AML-193 (cell line): ENCODE measurements at places on chromosomes 4 and X.
A peak's percentile ranks its signal among the peaks of the same experiment; 100 is the strongest.

DNA sequence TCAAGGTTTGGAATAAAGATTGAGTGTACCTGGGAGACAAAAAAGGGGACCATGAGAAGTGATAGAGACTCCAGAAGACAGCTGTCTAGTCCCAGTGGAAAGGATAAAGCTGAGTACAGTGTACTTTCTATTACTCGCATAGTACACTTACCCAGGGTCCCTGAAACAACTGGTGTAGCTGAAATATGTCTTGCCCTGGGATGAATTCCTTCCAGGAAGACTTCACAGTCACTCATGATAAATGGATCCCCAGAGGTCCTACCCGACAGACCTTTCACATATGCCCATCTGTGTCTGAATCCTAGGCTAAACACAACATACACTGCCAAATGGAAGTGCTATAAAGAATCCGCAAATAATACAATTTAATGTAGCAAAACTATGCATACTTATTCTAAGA lies 48.2 kb upstream of the SPANXN1 start:
- DNase-seq = no peak

GRCh38 chr4:42280327-42281095 lies 116.8 kb upstream of the SHISA3 start:
- DNase-seq = peak; percentile 27

DNA sequence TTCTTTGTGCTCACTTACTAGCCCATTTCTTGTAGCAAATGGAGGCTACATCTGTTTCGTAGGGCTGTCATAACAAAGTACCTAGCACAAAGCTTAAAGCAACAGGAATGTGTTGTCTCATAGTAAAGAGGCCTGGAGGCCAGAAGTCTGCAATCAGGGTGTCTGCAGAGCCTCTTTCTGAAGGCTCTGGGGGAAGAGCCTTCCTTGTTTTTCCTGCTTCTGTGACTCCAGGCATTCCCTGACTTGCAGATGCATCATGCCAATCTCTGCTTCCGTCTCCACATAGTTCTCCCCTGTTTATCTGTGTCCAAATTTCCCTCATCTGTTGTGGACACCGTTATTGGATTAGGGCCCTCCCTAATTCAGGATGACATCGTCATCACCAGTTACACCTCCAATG lies 67.1 kb downstream of the SHROOM2 start:
- DNase-seq = no peak

- DNase-seq = no peak
Observed at GRCh38 chrX:105610411-105610810, 211.9 kb upstream of the NRK start.

- DNase-seq = no peak
Observed at GRCh38 chr4:71520850-71521249, 182.0 kb downstream of the SLC4A4 start.

GRCh38 chrX:54745676-54746075 lies 52.4 kb downstream of the ITIH6 start:
- DNase-seq = no peak

- no peak for DNase-seq
Observed at GRCh38 chr4:48752726-48753125, 27.4 kb downstream of the FRYL start.

- no peak for DNase-seq
Observed at GRCh38 chr4:172207258-172207657, 394.1 kb downstream of the GALNTL6 start.

- DNase-seq = no peak
Observed at GRCh38 chr4:158812543-158812942, 43.7 kb downstream of the FNIP2 start.

DNA sequence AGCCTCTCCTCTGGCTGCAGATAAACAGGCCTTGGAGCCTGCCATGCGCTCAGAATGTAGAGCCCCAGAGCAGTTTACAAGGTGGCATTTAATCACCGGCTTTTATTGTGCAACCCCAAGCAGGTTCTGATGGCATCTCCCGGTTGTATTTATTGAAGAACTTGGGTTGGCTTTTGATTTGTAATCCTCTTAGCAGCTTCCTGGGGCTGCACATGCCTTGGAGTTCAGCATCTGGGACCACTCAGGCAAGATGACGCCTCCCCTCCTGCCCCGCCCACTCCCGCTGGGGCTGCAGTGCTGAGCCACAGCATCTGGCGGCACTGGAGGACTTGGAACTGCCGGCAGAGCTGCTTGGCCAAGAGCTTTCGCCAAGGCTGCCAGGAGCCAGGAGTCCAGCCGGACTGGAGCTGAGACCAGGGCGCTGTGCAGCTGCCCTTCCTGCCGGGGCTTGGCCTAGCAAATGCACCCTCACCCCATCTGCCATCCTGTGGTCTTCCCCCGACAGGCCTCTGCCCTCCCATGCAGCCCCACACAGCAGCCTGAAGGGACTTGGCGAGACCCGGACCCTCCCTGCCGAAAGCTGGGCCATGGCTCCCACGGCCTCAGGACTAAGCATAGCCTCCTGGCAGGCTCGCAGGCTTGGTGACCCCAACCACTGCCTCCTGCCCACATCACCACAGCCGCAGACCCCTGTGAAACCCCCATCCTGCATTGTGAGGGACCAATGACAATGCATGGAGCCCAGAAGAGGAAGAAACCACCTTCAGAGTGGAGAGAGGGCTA lies 5.4 kb downstream of the HTRA3 start:
- DNase-seq = no peak

DNA sequence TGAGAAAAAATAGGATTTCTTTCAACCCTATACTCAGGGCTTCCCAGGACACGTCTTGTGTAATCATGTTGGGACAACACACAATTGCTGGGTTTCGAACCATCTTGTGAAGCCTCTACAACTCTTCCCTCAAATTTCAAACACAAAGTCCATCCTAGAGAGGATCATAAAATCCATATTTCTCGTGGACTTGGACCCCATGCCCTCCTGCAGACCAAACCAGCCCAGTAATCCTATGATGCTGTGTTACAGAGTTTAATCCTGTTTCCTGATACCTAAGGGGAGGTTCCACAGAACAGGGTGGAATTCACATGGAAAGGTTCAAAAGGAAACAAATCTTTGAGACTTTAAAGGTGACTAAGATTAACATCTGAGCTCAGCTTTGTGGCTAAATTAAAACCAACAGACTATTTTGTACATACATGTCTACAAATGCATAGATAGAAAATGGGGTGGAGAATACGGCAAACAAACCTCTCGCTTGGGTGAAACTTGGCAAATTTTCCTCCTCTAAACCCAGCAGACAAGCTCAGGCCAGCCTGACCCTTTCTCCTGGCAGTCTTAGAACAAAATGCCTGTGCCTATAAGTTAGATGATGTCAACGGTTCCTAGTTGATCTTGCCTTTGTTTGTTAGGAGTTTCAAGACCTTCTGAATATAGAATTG lies 38.1 kb downstream of the EGFL6 start:
- no peak for DNase-seq

- DNase-seq = peak; percentile 22
Observed at GRCh38 chrX:65697211-65697641, 29.8 kb downstream of the MSN start.

DNA sequence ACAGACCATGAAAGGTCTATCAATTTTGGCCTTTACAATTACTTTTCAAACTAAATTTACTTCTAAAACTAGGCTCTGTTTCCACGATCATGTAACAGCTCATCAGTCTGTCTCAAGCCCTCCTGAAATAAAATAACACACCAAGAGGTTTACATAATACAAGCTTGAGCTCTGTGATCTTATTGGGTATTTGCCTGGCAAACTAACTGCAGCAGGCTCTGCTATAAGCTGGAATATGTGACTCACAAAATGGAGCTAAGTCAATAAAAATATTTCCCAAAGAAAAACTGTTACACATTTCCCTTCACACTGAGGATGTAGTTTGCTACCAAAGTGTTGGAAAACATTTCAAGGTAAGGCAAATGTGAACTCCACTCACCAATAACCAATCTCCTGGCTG lies 94.7 kb upstream of the GPM6B start:
- no peak for DNase-seq

DNA sequence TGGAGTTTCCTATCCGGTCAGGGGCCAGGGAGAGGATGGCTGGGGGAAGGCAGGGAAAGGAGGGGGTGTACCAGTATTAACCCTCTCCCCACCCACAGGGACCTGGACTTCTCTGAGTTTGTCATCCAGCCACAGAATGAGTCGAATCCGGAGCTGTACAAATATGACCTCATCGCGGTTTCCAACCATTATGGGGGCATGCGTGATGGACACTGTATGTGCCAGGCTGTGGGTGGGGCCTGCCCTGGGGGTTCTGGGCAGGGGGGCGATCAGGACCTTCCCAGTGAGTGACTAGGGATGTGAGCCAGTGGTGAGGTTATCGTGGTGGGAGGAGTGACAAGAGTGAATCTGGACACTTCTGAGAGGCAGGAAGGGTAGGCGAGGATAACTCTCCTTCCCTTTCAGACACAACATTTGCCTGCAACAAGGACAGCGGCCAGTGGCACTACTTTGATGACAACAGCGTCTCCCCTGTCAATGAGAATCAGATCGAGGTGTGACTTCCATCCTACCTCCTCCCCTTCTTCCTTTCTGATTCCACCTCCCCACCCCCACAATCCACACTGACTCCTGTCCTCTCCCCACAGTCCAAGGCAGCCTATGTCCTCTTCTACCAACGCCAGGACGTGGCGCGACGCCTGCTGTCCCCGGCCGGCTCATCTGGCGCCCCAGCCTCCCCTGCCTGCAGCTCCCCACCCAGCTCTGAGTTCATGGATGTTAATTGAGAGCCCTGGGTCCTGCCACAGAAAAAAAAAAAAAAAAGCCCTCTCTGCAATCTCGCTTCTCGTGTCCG lies 14.6 kb downstream of the USP11 start:
- DNase-seq = no peak

DNA sequence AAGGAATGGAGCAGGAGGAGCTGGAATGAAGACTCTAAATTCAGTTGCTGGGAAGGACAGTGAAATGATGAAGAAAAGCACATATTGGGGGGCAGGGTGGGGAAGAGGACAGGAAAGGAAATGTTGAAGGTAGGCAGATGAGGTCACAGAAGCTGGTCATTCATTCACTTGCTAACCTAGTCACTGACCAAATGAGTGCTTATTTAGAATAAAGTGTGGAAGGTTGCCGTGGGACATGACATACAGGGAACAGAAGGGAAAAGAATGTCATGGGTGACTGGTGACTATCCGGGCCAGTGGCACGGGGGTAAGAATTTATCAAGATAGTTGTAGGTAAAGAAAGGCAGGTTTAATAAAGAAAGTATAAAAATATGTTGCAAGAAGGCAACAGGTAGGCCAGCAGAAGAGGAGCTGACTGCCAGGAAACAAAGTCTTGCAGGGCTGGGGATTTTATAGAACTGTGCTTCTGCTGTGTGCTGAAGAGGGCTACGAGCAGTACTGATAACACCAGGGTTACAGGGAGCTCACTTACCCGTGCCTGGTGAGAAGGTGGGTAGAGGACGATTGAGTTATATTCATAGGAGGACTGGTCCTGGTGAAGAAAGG lies 31.9 kb upstream of the TLR3 start:
- DNase-seq = no peak

GRCh38 chrX:116379854-116380253 lies 56.6 kb upstream of the SLC6A14 start:
- DNase-seq = no peak

DNA sequence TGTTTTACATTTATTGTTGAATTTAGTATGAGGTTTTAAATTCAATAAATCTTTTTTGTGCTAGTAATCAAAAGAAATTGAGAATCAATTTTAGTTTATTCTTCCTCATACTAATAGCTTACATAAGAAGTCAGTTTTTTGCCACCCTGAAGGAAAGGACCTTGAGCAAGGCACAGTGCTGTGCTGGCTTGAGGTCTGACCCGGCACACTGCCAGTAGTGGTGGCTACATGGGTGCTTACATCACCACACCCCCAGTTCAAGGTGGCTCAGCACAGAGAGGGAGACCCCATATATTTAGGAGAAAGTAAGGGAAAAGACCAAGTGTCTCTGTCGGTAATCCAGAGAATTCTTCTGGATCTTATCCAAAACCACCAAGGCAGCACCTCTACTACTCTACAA lies 86.0 kb upstream of the LANCL3 start:
- no peak for DNase-seq

GRCh38 chrX:21960569-21961541 lies 20.3 kb downstream of the SMS start:
- DNase-seq = no peak

DNA sequence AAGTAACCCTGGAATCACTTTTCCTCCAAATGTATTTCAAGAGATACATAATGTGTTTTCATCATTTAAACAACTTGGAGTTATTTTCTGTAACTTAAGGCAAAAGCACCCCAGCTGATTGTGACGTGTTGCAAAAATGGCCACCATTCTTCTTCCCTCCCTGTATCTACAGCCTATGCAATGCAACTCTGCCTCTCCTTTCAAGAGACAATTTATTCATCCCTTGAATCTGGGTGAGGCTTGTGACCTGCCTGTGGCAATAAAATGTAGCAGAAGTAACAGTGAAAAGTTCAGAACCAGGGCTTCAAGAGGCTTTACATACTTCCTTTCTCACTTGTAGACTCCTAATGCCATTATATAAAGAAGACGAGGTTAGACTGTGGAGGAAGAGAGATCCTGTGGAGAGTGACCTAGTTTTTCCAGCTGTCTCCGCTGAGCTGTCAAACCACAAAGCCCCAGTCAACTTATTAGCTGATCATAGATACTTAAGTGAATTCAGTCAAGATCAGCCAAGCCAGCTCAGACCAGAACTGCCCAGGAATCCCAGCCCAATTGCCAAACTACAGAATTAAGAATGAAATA lies 81.0 kb upstream of the KLF3 start:
- DNase-seq = no peak

DNA sequence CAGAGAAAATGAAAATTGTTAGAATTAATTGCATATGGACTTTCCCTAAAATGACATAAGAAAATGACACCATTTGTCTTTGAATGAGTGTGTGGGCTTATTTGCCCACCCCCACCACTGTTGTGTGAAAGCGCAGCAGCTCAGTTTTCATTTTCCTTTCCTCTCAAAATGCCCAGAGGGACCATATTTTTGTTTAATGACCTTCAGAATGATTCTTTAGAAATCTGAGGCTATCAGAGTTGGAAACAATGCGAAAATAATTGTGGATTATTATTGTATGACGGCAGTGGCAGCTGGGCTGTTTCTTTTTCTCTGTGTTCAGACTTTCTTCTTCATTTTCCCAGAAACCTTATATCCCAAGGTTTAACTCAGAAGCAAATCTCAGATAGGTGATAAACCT lies 44.6 kb upstream of the TEX13A start:
- DNase-seq = no peak

- DNase-seq = no peak
Observed at GRCh38 chr4:22363036-22363435, 152.8 kb downstream of the ADGRA3 start.

- DNase-seq = no peak
Observed at GRCh38 chr4:160947653-160948052, 1216.1 kb downstream of the FSTL5 start.

- no peak for DNase-seq
Observed at GRCh38 chrX:63514569-63515080, 163.5 kb upstream of the SPIN4 start.

- no peak for DNase-seq
Observed at GRCh38 chr4:111807576-111807975, 337.7 kb upstream of the FAM241A start.

GRCh38 chr4:1206299-1207156 lies 34.1 kb upstream of the SPON2 start:
- no peak for DNase-seq
